ENCODE measurements at places on chromosomes 1 and 21.

DNA sequence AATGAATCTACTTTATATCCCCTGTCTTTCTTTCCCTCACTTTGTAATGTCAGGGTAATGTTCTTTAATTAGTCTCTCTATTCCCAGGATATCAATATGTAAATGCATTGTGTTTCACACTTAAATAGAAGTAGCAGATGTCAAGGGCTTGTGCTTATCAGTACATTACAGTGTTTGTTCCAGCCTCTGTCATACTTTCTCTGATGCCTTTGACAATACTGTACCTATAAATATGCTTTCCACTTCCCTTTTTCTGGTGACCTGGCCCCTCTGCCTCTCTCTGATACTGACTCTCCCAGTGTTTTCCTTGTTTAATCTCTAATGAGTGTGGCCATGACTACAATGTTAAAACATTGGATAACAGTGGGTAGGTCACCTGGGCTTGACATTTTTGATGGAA is 862.0 kb upstream of the NEGR1 start:
- DNase-seq, result no peak

DNA sequence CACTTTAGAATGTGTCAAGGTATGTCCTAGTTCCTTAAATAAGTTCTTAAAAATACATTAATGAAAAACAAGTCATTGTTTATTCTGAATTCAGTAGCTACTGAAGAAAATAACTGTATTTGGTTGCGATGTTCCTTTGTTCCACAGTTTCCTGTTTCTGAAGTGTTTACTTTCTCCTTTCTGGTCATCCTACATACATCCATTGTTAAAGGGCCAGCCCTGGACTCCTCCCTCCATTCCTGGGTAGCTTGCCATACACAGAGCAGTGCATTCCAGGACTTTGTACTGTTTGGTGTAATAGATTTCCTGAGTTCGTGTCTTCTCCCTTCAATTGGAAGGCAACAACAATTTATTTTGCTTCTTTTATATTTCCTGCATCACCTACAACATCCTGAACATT is 845.4 kb upstream of the CXADR start:
- no peak for DNase-seq

- DNase-seq, result no peak
Observed at GRCh38 chr1:27638047-27638734, 3.2 kb upstream of the FGR start.

DNA sequence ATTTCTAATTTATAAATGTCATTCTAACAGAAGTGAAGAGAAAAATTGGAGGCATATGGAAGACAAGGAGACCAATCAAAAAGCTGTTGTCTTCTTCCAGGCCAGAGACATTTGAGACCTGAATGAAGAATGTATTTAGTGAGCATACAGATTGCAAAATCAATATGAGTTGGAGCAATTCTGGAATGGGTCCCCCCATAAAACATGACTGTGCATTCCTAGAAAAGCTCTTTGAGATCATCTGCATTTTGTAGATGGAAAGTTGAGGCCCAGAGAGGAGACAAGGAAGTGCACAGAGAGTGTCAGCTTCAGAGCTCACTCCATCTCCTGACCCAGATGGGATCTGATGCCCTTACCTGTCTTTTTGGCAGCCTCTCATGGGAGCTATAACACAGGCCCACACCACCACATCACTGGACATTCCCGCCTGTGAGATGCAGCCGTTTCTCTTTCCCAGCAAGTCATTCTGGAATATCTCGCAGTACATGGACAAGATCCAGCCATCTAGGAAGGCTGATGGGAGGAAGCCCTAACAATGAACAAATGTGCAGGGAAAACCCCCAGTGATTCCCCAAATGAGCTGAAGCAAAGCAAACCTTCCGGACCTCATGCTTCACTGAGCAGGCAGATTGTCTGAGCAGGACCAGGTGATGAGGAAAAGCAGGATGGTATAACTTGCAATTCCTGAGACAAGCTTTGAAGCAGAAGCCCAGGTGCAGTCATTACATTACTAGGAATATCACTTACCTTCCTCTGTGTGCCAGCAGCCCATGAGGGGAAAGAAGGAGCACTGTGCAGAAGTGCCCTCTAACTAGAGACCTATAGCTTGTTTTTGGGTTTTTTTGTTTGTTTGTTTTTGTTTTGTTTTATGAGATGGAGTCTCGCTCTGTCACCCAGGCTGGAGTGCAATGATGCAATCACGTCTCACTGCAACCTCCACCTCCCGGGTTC is 445.6 kb downstream of the PLPP3 start:
- DNase-seq, result no peak

DNA sequence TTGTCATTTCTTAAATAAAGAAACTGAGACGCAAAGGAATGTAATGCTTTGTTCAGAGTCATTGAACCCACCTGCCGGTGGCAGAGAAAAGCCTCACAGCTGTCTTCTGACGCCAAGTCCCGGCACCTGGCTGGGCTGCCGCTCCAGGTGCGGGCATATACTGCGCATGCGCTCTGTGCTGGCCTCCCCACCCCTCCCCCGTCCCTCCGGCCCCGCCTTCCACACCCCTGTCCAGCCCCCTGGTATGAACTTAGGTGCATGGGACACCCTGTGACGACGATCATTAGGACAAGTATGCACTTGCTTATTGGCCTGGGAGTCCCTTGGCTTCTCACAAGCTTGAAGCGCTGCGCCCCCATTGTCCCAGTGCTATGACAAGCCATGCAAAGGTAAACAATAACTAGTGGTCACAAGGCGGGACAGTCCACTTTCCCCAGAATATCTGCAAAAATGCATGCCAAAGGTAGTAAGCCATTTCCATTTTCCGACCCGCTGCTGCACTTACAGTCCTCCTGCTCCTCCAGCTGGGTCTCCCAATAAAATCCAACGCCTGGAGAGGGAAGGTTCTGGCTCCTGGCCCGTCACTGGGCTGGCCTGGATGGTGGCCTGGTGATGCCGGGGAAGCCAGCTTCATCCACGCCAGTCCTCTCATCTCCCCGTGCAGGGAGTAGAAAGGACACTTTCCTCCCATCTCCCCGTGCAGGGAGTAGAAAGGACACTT is 100.4 kb downstream of the PSMG1 start:
- no peak for DNase-seq

DNA sequence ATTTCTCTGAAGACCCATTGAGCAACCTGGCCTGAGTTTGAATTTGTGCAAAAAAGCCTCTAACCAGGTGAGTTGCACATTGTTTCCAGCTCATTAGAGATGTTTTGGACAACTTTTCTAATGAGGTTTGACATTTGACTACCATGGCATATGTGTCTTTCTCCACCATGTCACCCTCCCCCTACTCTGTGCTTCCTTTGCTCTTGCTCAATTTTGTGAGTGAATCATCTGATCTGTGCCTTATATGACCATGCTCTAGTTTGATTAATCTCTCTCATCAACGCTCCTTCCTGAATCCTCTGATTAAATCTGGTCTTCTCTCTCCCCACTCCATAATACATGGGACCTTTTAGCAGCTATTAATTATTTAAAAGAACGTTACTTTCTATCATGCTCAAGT is 144.8 kb upstream of the SAMSN1 start:
- DNase-seq, result peak; percentile 21

DNA sequence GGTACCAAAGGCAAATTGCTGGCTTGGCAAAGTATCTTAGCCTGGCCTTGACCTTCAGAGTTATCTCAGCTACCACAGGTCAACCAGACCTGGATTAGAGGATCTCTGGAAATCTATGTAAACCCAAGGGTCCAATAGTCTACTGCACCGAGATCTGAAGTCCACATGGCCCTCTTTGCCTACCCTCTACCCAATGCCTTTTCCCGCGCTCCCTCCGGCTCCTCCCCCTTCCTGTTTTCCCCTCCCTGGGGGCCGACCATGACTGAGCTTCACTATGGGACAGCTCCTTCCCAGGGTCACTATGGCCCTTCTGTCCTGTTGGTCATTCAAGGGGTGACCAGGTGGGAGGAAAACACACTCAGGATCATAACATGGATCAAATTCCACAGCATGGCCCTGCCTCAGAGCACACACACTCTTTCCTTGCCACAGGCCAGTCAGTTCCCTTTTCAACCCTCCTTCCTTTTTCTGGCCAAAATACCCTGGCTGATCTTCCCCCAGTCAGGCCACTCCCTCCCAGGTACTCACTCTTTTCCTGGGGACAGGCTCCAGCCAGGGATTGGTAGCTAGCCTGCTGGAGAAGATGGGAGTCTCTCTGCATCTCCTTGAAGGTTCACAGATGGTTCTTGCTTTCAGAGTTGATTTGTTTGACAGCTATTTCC is 19.1 kb upstream of the TMEM183A start:
- no peak for DNase-seq

GRCh38 chr21:27519361-27519760 is 552.5 kb upstream of the ADAMTS5 start:
- peak; percentile 87 for DNase-seq

DNA sequence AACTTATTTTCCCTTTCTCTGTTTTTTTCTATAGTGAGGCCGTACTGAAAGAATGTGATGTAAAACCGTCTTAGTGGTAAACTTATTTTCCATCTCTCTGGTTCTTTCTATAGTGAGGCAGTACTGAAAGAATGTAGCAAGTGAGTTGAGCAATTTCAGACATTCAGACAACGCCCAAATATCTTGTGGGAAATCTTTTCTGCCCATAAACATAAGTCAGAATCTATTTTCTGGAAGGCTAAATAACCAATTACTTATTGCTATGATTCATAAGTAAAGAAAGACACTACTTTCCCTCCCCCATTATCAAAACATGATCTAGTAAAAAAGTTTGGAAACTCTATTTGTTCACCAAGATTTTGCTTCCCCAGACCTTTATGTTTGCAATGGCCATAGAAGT is 18.8 kb upstream of the SCCPDH start:
- DNase-seq, result peak; percentile 95

GRCh38 chr1:26538480-26539412 is 9.2 kb downstream of the RPS6KA1 start:
- peak; percentile 49 for DNase-seq

DNA sequence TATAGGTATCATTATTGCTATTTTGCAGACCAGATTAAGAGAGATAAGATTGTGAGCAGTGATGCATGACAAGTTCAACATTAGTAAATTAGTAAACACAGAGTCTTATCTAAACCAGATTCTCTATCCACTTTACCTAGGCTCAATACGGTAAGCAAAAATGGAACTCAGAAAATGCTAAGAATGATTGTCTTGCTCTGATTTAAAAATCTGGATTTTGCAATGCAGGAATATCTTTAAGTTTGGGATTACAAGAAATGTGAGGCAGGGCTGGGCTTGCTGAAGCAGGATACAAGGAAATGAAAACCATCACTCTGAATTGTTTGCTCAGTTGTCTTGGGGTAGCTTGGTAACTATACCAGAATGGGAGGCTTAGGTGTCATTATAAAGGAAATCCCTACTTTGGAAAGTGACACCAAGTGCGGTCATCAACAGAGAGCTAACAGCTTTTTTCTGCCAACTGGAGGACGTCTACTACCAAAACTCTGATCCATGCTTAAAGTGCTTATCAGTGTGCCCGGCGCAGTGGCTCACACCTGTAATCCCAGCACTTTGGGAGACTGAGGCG is 332.7 kb upstream of the RUNX1 start:
- DNase-seq, result no peak

GRCh38 chr1:94248956-94249688 is 11.7 kb upstream of the ARHGAP29 start:
- DNase-seq, result no peak

Measured in choroid plexus epithelial cell (primary cell).